Type B pancreatic cell (in vitro differentiated cells): ENCODE measurements at places on chromosomes 2 and 18. TPM values are rescaled to one million over a fixed set of nuclear protein-coding genes. Genes with fewer than 3 reads are reported as not detected.

DLX2 gene
- 4.3 and 6.9 TPM in 2 replicates for total RNA-seq

APLF gene
- total RNA-seq = 3.8 and 6.2 TPM in 2 replicates

RAB6D gene
- total RNA-seq = 0.56 and 0.64 TPM in 2 replicates

UPP2 gene
- total RNA-seq = not detected in 2 replicates

SERPINB10 gene
- total RNA-seq = not detected in 2 replicates

DNA sequence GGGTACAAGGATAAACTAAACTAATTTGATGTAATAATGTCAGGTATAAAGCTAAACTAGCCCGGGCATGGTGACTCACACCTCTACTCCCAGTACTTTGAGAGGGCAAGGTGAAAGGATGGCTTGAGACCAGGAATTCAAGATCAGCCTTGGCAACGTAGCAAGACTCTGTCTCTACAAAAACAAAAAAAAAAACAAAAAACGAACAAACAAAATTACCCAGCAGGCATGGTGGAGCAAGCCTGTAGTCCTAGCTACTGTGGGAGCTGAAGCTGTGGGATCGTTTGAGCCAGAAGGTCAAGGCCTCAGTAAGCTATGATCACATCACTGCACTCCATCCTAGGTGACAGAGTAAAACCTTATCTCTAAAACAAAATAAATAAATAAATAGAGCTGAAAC lies 131.8 kb upstream of the KYNU start:
- H3K4me3 ChIP-seq = no peak overlapping the region
- no peaks in the 10 kb centered on the region for H3K27me3 ChIP-seq
- H3K4me1 ChIP-seq = no peaks in the 10 kb centered on the region
- no peak overlapping the region for H3K27ac ChIP-seq
- no peaks in the 10 kb centered on the region for H3K36me3 ChIP-seq

- peaks cover 20% of the 10 kb centered on the region for H3K36me3 ChIP-seq
- peaks cover 7% of the 10 kb centered on the region for H3K4me1 ChIP-seq
- DNase-seq = no peak
- peak overlapping the region; percentile 65 for H3K27ac ChIP-seq
These were observed 20.6 kb downstream of the MPPE1 start for GRCh38 chr18:11887328-11888128.

- peaks cover 34% of the 10 kb centered on the region for H3K4me1 ChIP-seq
- no peak overlapping the region for H3K4me3 ChIP-seq
- H3K27ac ChIP-seq = no peak overlapping the region
- peaks cover 3% of the 10 kb centered on the region for H3K36me3 ChIP-seq
These were observed 138.9 kb downstream of the DYSF start for GRCh38 chr2:71592181-71592711.

- no peaks in the 10 kb centered on the region for H3K36me3 ChIP-seq
- peaks cover 9% of the 10 kb centered on the region for H3K27me3 ChIP-seq
- H3K4me3 ChIP-seq = no peak overlapping the region
- DNase-seq = no peak
- no peak overlapping the region for H3K27ac ChIP-seq
These were observed 285.1 kb downstream of the SLC4A3 start for GRCh38 chr2:219912491-219912921.

DNA sequence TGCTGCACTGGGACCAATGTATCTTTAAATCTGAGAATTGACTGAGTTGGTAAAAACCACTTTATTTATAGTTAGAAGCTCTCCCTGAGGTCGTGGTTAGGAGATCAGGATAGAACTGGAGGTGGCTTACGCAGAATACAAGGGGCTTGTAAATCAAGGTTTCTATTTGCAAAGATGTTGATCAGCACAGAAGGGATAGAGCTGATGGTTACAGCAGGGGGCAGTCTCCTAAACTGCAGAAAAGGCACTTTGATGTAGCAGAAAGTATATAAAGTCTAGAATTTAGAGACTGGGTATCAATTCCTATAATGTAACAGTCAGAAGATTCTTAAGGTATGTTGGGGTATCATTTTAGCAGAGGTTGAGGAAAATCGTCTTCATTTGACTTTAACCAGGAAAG lies 25.2 kb upstream of the ACVR1 start:
- no peaks in the 10 kb centered on the region for H3K27me3 ChIP-seq
- no peak overlapping the region for H3K27ac ChIP-seq
- no peak overlapping the region for H3K4me3 ChIP-seq
- H3K4me1 ChIP-seq = peaks cover 4% of the 10 kb centered on the region
- no peak for DNase-seq

GRCh38 chr2:54801352-54801751 lies 77.9 kb downstream of the EML6 start:
- H3K36me3 ChIP-seq = no peaks in the 10 kb centered on the region
- H3K27ac ChIP-seq = no peak overlapping the region
- DNase-seq = no peak

DNA sequence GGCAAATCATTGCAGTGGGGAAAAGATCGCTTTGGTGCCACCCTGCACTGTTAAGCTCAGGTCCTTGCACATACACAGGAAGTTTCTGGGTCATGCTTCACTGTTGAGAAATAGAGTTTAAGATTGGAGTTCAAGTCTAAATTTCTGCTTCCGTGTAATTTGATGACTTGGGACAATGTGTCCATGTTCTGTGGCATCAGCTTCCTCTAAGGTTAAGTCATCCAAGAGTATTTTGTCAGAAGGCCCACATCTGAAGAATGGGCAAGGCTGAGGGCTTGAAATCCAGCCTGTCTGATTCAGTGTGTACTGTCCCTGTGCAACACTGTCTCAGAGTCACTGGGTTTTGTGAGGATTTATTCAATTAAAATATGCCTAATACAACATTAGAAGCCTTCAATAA lies 880.7 kb downstream of the SUCLG1 start:
- H3K36me3 ChIP-seq = no peaks in the 10 kb centered on the region
- no peak overlapping the region for H3K4me3 ChIP-seq
- H3K4me1 ChIP-seq = peaks cover 3% of the 10 kb centered on the region
- no peak for DNase-seq
- H3K27me3 ChIP-seq = peaks cover 2% of the 10 kb centered on the region

- H3K27ac ChIP-seq = no peak overlapping the region
- H3K4me1 ChIP-seq = no peaks in the 10 kb centered on the region
- peaks cover 3% of the 10 kb centered on the region for H3K36me3 ChIP-seq
- no peak for DNase-seq
These were observed 59.7 kb upstream of the TPO start for GRCh38 chr2:1353543-1353942.

DNA sequence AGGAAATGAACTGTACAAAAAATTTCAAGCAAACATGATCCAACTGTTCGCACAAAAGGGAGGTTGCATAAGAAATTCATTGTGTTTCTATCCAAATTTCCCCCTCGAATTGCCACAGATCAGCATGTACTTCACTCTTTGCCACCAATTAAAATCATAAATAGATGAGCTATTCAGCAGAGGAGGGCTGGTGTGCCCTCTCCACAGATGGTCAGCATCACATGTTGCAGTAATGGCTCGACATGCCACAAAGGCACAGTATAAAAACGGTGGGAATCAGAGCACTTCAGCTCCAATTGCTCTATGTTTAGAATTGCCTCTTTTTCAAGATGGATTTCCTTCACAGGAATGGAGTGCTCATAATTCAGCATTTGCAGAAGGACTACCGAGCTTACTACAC lies at the start of gene G6PC2:
G6PC2 (plus strand) TSS at position 289 of the 400 bp plus-strand sequence; CDS start at position 330, 41 bp downstream.
- no peak for DNase-seq
- no peak within 1 kb of the TSS for H3K4me3 ChIP-seq
- no peaks in the 10 kb centered on the region for H3K4me1 ChIP-seq

- H3K27me3 ChIP-seq = no peaks in the 10 kb centered on the region
- H3K27ac ChIP-seq = no peak overlapping the region
- peaks cover 19% of the 10 kb centered on the region for H3K4me1 ChIP-seq
- no peak for DNase-seq
These were observed 77.3 kb upstream of the PHLPP1 start for GRCh38 chr18:62637807-62638687.

DNA sequence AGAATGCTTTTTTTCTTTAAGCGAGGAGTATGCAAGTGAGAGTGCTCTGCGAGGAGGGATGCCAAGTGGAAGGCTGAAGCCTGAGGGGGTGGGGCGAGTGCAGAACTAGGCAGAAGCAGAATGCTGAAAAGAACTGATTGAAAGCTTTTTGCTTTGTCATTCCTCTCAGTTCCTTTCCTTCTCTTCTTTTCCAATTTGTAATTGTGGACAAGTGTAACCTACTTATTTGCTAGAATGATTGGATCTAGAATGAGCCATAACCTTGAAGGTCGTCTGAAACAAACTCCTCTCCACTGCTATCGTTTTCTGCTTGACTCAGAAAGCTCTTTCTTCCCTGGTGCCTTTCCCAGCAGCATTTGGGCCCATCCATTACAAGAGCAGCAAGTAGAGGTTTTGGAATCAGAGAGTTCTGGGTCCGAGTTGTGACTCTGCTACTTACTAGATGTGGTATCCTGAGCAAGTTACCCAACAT lies 115.3 kb downstream of the METTL8 start:
- H3K36me3 ChIP-seq = peaks cover 16% of the 10 kb centered on the region
- H3K4me3 ChIP-seq = no peak overlapping the region
- H3K4me1 ChIP-seq = peaks cover 7% of the 10 kb centered on the region
- no peaks in the 10 kb centered on the region for H3K27me3 ChIP-seq
- no peak for DNase-seq
- H3K27ac ChIP-seq = peak overlapping the region; percentile 21
